ENCODE measurements at places on chromosomes 7 and 10.

DNA sequence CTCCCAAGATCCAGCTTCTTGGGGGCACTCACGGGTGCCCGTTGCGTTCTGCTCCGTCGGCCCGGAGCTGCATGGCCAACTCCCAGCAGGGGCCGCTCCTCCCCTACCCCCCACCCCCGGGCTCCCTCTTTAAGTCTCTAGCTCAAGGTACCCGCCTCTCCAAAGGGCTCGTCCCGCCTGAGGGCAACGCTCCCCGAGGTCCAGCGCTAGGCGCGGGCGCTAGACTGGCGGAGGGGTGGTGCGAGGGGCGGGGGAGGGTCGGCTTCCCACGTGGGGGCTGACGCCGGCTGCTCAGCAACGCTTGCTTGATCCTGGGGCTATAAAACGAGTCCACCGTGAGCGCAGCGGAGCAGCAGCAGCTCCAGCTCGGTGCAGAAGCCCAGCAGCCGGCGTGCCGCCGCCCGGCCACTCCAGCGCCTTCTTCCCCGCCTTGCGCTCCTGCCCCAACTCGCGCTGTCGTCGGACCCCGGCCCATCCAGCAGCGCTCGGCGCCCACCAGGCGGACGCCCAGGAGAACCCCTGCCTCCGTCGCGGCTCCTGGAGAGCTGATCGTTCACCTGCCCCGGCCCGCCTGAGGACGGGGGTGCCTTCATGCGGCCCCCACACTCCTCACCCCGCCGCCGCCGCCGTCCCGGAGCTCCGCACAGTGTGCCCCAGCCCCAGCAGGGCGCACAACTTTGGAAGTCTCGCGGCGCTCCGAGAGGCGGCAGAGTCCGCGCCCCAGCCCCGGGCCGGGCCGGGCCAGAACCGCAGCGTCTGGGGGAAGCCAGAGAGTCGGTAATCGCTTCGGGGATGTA is at the start of gene ADRA2A:
Gene ADRA2A (plus strand): TSS at position 348 of the 797 bp plus-strand sequence. CDS start 968 bp downstream, outside the sequence.
- peak; percentile 46 for DNase-seq

DNA sequence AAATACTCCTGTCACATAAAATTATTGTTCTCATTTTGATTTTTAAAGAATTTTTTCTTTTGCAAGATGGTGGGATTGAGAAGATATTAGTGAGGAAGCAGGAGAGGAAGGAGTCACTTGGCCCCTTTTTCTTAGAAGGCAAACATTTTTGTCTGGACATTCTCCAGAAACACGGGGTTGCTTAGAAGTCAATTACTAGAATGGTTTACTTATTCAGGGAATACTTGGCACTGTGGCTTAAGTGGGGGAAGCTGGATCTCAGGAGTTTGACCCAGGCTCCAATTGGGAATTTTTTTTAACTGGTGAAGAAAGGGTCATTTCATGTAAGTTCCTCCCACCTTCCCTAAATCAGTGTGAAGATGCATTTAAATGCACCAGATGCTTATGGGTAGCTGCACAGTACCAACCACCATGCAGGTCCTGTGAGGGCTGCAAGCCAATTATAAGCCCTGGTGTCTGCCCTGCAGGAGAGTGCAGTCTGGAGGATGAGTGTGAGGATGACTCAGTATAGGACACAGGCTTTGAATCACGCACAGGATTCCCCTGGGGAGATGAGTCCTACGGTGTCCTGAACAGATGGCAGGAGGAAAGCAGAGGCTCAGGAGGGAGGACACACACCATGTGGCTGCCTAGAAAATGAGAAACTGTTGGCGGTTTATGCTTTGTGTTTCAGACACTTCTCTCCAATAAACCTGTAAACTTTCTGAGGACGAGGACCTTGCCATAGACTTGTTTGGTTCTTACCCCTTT is 299.1 kb downstream of the PLXNA4 start:
- no peak for DNase-seq

DNA sequence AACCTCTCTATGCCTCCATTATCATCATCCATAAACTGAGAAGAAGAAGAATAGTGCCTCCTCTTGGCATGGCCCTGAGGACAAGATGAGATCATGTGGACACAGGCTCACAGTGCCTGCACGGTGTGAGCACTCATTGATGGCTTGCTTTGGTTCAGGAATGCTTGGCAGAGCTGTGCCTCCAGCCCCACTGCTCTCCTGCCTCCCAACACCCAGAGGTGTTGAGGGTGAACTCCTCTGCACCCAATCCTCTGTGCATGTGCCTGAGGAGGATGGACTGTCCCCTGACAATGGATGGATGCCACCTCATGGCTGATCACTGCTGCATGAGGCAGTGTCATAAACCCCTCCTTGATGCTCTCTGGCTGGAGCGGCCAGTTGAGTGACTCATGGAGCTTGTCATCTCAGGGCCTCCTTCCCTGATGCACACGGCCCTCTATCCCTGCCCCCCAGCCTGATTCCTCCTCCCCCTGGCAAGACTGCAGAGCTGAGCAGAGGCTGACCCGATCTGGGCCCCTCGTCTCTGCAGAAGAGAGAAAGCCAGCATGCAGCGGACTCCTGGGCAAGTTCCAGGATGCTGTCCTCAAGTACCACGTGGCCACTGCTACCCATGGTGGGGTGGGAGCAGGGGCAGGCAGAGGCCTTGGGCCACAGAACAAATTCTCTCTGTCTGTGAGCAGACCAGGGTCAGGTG is 136.3 kb downstream of the KCNMA1 start:
- peak; percentile 78 for DNase-seq

- DNase-seq: no peak
Measured at GRCh38 chr10:25220156-25220555, 45.4 kb downstream of the GPR158 start.

- peak; percentile 99 for DNase-seq
Measured at GRCh38 chr10:46523962-46524471, 32.4 kb downstream of the GPRIN2 start.

- DNase-seq: no peak
Measured at GRCh38 chr10:63889803-63890202, 368.6 kb downstream of the REEP3 start.

- DNase-seq: no peak
Measured at GRCh38 chr7:78412216-78412858, 613.8 kb downstream of the PHTF2 start.

DNA sequence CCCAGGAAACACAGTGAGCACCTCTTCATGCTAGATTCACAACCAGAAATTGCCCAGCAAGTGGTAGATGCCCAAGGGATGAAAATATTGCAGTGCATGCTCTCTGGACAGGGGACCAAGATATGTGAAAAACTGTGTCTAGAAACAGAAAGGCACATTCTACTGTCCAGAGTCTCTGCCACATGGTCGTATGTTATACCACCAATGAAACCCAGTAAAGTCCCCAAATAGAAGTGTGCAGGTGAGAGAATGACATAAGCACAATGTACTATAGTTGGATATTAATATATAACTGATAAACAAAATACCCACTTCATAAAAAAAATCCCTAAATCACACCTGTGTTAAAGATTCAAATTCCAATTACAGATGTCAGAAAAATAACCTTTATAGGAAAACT is 43.8 kb downstream of the RASGEF1A start:
- DNase-seq: no peak

DNA sequence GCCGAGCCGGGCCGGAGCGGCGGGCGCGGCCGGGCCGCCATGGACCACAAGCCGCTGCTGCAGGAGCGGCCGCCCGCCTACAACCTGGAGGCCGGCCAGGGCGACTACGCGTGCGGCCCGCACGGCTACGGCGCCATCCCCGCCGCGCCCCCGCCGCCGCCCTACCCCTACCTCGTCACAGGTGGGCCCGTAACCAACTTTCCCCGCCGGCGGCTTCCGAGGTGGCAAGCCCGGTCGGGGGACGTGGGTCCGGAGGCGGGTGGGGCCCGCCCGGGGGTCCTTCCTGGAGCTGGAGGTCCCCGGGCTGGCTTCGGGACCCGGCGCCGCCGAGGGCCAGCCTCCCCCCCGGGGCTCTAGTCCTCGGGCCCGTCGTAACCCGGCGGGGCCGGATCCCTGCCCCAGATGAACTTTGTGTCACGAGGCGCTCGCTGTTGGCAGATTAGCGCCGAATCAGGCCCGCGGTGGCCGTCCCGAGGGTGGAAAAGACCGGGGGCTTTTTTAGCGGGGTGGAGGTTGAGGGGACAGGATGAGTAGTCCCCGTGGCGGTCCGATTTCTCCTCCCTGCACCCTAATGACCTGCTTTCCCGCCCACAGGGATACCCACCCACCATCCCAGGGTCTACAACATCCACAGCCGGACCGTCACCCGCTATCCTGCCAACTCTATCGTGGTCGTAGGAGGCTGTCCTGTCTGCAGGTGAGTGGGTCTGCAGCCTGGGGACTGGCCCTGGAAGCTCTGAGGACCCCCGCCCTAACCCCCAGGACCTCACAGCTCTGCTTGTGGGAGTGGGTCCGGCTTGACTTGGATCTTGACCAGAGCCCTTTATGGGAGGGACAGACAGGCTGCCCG is 496 bp downstream of the BRI3 start:
- DNase-seq: peak; percentile 27

GRCh38 chr7:47905076-47905920 is 43.0 kb downstream of the PKD1L1 start:
- DNase-seq: no peak

DNA sequence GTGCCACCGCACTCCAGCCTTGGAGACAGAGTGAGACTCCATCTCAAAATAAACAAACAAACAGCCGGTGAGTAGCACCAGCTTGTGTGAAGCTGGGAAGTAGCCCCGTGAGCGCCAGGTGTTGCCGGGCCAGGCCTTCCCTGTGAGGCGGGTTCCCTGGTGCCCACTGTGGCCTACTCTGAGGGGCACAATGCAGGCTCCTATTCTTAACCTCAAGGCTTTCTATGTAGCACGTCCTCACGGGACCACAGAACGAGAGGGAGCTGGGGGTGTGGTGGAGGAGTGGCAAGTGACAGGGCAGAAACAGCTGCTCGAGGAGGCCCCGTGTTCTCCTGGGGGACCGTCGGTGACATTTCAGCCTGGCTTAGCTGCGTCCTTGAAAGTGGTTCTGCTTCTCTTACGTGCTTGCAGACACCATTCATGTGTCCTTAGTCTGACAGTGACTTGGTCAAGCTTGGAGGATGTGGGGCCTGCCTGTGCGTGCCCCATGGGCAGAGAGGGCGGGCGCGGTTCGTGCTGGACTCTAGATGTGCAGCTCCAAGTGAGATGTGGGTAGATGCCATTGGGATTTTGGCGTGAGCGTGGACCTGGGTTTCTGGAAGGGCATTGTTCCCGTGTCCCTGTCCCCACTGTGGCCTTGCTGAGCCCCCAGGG is 116.6 kb downstream of the NKX6-2 start:
- no peak for DNase-seq

GRCh38 chr10:49633327-49634068 is 19.7 kb downstream of the CHAT start:
- no peak for DNase-seq

DNA sequence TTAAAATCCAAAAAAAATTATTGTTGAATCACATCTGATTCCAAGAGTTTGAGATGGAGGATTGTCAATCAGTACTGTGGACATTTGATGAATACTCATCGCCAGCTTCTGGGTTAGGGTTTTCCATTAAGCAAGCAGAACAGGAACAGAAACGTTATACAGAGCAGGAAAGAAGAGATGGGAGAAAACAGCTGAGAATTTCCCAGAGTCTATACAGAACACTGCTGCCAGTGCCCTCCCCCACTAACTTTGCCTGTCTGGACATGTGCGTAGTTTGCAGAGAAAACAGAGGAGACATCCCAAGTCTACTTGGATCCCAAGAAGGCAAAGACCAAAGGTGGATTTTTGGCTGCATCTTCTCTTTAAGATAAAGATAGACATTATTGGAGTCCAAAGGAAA is 19.0 kb downstream of the C10orf90 start:
- no peak for DNase-seq

DNA sequence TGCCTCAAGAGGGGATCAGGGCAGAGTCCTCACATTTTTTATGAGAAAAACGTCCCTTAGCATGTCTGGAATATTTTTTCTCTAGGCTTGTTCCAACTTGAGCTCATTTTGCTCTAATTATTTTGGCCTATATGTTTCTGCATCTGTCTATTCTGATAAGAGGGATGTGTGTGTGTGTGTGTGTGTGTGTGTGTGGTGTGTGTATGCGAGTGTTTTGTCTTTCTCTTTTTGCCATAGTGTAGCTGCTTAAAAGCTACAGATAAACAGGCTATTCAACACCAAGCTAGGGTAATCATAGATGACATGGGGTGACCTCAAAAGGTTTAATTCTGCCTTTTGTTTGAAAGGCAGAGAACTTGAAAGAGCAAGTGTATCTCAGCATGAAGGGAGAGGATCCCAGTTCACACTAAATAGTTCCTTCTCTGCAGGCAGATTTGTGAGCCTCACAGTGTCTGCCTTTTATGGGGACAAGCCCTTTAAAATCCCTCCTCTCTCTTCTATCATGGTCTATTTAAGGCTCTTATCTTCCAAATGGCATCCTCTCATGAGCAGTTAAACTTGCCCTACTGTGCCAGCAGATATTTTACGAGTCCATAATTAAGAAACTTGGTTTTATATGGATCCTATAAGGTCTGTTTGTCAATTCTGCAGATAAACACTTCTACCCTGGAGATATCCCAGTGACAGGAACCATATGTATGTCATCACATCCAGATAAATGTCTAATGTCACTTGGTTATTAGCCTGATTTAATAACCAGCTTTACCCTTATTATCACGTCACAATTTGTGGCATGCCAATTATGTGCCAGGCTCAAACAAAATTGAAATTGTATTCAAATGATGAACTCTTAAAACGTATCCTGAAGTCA is 202.9 kb upstream of the MTPN start:
- DNase-seq: no peak

DNA sequence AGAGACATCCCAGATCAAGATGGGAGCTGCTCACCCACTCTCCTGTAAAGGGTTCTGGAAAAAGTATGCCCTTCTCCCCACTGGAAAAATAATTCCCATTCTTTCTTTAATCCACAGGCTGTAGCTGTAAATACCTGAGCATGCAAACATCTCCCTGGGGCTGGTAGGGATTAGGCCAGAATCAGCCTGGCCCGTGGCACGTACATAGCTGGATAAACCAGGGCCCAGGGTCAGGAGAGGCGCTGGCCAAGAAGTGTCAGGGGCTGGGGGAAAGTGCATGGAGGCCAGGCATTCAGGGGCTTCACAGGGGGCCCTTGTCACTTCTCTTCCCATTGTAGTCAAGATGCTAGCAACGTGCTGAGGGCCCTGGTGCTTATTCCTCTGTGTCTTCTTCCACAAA is 30.7 kb upstream of the AQP1 start:
- no peak for DNase-seq

DNA sequence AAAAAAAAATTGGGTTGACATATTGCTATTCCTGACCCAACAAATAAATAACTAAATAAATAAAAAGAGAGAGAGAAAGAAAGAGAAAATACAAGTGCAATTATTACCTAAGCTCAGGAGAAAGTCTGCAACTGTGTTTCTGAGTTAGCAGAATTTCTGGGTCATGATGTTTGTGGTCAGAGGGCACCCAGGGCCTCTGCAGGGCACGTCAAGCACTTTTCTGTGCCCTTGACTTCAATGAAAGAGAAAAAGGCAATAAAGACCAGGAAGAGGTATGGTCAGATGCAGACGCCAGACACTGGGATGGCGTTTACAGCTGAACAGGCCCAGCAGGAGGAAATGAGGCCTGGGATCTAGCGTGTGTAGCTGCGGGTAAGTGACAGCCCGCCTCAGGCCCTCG is 160.9 kb upstream of the GDF10 start:
- no peak for DNase-seq

DNA sequence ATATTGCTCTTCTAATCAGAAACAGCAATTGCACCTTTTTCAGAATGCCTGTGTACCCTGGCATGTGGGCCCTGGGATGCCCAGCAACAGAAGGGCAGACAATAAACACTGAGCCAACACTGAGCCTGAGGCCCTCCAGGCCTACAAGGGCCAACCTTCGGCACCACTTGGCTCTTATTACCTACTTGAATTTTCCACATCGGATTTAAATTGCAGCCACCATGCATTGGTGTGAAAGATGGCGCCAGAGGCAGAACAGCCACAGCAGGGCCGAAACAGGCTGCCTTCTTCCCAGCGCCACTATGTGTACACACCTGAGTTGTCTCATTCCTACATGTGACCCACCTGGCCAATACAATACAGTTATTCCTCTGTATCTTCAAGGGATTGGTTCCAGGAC is 51.4 kb upstream of the EZH2 start:
- no peak for DNase-seq

Data from SJSA1 (cell line).